ENCODE measurements at places on chromosomes 6 and 20. TPM values are rescaled to one million over a fixed set of nuclear protein-coding genes. Genes with fewer than 3 reads are reported as not detected.

GRCh38 chr6:32932132-32932868 is 8.5 kb downstream of the HLA-DMB start:
- DNase-seq: no peak

- no peak for DNase-seq
Measured at GRCh38 chr6:141808662-141809061, 324.1 kb upstream of the GJE1 start.

GRCh38 chr6:169019727-169020491 is 233.7 kb downstream of the THBS2 start:
- DNase-seq: no peak

DNA sequence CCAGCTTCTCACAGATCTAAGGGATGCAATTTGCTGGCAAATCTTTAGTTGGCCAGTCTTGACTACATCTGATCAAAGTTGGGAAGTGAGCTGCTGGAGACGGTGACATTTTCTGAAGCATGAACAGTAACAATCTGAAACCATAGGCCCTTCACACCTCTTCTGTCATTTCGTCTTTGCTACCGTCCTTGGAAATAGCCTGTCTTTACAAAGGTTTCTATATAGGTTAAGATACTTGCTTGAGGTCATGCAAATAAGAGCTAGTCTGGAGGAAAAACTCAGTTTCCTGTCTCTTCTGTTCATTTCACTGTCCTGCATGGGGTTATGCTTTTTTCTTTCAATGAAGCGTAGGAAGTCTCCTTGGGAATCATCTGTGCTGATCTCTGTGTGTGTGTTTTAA is 55.6 kb downstream of the CARMIL1 start:
- no peak for DNase-seq

DNA sequence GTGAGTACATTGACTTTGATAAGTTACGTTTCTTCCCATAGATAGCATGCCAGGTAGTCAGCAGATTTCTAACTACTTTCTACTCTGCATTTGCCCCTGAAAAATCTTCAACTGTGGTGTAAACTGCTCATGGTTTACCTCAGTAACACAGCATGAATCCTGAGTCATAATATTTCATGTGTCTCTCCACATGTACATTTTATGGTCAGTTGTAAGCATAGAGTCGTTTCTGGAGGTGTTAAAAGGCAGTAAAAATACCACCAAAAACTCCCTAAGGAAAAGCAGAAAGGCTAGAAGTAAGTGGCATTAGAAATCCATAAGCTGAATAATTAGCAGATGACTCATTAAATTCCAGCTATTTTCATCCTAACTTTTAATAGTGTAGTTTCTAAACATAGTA is 4.1 kb upstream of the GPR63 start:
- DNase-seq: no peak

DNA sequence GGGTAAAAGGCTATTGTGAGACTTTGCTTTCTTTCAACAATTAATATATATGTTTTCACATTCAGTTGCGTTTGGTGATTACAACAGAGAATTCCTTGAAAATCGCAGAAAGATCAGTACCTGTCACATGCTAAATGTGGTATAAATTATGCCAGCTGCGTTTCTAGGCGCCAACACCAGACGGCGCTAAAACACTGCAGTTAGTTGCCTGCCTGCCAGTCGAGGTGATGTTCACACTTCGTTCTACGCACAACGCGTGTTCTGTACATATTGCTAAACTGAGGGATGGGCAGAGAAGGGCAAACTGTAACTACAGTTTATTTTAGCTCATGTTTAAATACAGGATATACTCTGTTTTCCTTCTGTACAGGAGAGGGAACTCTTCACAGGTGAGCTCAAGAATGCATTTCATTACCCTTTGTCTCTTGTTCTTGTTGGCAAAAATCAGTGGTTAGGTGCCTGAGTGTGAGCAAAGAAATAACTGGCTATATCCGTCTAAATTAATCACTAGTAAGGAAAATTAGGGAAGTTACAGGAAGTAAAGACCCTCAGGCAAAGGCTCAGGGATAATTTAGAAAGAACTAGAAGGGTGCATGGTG is 100.1 kb upstream of the RGS17 start:
- DNase-seq: peak; percentile 60

DNA sequence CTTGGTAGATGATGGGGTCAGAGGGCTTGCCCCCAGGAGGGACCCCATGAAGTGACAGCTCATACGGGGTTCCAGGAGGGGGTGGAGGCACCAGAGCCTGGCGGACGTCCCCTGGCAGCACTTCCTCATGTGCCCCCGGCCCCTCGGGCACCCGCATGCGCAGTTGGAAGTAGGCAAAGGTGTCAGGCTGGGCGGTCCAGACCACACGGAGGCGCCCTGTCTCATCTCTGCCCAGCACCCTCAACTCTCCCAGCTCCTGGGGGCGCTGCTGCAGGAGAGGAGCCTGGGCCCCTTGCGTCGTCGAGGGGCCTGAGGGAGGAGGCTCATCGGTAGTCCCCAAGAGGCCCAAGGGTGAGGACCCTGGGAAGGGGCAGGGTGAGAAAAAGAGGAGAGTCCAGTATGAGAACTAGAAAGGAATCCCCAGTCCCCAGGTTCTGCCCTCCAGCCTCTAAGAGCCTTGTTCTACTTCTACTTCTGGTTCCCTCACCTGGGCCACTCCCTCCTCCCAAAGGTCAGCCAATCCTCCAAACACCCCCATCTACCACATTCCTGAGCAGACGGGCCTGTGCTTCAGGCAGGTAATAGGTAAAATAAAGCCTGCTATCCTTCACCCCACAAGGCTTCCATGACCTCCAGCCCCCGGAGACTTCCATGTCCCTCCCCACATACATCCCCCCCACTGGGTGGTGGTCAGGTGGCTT is 23.2 kb downstream of the TNXB start:
- DNase-seq: no peak

Gene LAMA4
- 67.8 TPM for total RNA-seq

Gene EMILIN3
- 0.63 TPM for total RNA-seq

All from mucosa of gallbladder (tissue), 1 donor.